T-helper 1 cell (primary cell): ENCODE measurements at places on chromosomes 2 and 18.

DNA sequence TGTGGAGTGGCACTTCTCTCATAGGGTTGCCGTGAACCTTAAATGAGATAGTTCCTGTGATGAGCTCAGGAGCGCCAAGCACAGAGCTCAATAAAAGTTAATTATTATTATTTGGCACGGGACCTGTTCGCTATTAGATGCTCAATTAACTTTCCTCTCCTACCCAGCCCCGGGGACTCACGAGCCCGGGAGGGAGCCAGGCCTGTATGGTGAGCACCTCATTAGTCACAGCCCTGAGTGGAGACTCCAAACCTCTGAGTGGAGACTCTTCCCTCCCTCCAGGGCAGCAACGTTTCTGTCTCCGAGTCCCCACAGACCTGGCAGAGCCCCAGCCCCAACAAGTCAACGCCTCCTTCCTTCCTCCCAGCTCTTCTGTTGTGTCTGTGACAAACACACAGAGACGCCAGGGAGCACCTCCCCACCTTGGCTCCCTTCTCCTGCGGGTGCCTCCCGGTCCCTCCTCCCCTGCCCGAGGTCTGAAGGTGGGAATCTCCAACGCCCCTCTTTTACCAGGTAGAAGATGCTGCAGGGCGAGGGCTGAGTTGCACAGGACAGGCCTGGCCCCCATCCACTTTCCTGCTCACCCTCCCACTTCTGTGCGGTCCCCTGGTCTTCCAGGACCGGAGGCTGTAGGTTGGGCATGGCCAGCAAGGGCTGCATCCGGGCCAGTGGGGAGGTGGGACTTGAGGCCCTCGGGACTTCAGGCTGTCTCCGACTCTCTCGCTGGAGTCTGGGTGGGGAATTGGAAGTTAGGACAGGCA lies 52.7 kb upstream of the ODC1 start:
- no peak for DNase-seq

DNA sequence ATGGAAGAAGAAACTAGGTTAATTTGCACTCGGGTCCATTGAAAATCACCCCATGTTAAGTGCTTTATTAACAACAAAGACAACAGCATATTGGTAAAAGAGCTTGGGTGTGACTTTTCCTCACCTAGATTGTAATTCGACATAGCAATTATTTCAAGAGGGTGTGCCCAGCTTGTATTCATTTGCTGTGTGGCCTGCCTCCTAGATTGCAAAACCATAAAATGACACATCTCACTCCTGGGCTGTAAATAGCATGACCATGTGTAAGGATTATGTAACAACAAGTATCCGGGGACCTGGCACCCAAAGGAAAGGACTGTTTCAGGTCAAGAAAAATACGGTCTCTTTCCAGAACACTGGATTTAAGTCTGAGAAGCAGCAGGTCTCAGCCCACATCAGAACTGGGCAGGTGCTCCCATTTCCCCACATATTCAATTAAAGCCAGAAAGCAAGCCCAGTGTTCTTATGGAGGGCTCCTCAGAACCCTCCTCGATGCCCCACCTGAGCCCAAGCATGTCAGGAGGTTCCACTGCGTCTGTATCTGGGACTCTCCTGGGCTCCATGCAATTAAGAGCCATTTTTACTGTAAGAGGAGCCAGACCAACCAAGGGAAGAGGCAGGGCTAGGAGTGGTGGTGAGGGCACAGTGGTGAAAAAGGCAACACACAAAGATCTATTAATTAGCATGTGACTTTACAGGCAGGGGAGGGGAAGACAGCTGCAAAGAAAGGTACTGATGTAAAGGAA lies 39.2 kb downstream of the MREG start:
- DNase-seq, result no peak

DNA sequence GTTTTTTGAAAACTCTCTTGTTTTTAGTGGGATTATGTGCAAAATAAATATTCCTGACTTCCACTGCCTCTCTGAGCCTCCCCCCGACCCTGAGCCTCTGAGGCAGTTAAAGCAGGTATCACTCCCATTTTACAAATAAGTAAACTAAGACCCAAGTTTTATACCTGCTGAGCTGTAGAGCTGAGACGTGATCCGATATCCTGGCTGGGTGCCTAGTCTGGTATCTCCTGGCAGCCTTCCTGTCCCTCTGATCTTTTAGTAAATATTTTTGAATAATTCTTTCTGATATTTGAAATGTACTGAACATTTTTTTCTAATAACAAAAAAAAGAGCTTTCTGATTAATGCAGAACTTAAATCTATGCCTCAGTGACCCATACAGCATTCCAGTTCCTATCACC lies 108.3 kb upstream of the NOSTRIN start:
- no peak for DNase-seq

DNA sequence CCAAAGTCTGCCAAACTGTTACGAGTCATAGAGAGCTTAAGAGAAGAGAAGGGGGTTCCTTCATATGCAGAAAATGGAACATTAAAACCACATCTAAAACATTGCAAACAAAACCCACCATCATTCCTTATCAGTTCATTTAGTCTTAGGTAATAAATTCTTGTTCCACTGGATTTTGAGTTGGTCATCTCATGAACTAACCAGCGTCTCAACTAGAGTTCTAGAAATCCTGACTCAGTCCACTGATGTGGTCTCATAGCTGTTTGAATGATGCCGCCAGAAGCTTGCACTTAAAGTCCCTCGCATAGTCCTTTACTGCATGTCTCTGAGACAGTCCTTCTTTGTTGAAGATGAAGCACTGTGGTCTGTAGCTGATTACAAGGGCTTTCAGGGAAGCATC lies 15.0 kb upstream of the CAB39 start:
- no peak for DNase-seq

GRCh38 chr2:142061733-142062132 lies 69.1 kb downstream of the LRP1B start:
- no peak for DNase-seq

GRCh38 chr2:174052584-174052976 lies 87.4 kb upstream of the SP3 start:
- DNase-seq, result no peak

DNA sequence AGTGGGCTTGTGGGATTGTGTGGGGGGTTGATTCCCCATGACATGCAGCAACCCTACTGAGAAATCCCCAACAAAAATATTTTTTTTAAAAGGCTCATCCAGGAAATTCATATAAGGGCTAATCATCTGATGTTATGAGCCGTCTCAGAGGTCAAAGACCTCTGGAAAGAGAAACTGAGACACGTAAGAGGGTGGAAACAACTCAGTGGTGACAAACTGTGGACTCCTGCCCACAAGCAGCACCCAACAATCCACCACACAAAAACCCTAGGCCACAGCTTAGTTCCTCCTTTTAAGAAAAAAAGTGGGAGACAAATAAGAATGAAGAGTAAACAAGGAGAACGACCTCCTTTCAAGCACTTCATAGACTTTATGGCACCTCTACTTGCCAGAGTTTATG lies 1096.1 kb upstream of the NRXN1 start:
- DNase-seq, result no peak

- no peak for DNase-seq
These were observed 6.7 kb downstream of the TMBIM1 start for GRCh38 chr2:218285604-218286003.

- no peak for DNase-seq
These were observed 39.8 kb upstream of the PXDN start for GRCh38 chr2:1784087-1784486.

DNA sequence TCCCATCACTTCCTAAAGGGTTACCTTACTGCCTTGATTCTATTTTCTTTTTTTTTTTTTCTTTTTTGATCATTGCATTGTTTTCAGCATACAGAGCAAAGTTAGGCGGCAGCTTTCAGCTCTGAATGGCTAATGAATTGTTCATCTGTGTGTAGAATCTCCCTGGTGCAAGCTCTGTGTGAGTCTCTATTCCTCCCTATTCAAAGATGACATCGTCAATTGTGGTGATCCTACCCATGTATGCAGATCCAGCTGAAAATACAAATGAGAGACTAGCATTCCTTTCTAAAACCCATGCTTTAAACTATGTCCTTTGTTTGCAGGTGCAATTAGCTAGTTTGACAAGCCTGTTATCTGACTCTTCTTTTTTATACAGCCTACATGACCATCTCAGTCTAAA lies 539.0 kb downstream of the ARHGAP15 start:
- no peak for DNase-seq

DNA sequence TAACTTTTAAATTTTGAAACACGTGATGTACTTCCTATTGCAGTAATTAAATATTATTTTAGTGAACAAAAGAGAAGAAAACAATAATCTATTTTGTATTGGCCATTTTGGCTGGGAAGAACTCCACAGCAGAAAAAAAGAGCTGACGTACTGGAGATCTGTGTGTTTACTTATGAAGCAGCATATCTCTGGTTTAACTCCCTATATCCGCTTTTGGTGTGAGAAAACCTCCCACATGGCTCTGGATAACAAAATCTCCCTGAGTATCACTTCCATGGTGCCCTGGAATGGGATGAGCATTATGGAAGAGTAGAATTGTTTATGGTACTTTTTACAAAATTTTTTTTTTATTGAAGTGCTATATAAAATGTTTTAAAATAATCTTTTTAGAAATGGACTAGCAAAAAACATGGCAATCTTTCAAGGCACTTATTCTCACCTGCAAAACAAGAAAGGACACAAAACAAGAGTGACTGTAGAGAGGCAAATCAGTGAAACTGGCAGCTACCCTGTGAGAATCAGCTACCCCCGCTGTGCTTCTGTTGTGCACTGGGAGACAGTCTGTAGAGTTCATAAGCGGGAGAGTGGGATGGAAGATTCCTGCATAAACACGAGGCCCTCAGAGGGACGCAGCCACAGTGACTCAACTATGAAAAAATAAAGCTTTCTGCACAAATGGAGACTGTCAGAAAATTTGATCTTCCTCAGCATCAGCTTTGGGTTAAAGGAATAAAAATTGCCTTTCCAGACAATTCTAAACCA lies 762.2 kb upstream of the HS6ST1 start:
- no peak for DNase-seq

DNA sequence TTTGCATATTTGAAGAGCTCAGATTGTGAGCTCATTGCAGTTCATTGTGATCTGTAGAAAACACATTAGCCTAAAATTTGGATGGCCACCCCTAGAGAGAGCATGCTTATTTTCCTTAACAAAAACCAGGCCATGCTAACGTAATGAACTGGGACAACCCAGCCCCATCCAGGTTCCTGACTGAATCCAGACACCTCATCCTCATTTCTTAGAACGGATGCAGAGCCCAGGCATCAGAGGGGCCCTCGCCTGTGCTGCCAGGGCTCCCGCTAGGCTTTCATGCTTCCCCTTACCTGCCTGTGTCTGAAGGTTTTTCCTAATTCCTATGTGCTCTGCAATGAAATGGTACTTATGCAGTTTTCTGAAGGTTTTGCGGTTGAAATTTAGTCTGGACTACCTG lies 171.1 kb downstream of the CCDC102B start:
- no peak for DNase-seq

DNA sequence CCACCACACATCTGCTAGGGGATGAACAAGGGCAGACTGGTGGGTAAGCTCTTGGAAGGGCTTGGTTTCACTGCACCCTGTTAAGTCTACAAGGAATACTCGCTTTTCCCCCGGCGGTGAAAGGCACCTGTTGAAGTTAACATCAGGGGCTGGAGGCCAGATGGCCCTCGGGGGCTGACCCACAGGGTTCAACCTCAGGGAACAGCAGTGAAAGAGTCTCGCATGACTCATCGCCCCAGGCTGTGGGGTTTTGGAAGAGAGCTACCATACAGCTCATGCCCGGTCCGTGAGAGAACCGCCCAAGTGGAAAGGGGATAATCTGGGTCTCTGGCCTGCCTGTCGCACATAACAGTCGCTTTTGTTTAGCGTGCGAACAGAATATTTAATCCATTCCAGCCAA lies 748.0 kb downstream of the DPP10 start:
- DNase-seq, result no peak

GRCh38 chr18:37453752-37454151 lies 111.8 kb downstream of the CELF4 start:
- DNase-seq, result no peak

DNA sequence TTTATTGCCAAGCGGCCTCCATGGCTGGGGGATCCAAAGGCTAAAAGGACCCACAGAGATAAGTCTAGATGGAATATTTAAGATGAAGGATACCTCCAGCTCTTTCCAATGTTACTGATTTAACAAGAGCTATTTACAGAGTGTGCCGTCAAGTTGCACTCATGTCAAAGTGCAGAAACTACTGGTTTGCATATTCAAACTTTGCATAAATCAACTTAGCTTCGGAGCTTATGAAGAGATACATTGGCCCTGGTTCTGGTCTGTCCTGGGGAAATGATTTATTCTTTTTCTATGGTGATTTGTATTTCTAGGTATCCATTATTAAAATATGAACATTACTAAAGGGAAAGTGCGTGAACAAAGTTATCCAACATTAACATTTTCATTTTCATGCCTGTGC lies 14.4 kb upstream of the MYO5B start:
- no peak for DNase-seq

GRCh38 chr2:25383806-25384205 lies 42.1 kb upstream of the DNMT3A start:
- no peak for DNase-seq

DNA sequence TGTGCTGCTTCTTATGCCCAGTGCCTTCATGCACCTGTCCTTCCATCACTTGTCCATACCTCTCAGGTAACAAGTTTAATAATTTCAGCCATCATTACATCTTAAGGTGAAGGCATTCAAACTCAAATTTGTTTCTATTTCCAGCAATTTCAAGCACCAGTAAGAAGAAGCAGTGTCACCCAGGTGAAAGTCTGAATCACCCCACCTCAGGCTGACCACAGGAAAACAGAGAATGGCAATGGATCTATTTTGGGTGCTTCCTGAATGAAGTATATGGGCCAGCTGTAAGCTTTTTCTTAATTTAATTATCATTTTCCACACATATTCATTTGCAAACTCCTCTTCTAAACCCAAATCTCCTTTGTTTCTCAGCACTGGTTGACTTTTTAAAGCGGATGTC lies 372.7 kb upstream of the SOX11 start:
- no peak for DNase-seq

DNA sequence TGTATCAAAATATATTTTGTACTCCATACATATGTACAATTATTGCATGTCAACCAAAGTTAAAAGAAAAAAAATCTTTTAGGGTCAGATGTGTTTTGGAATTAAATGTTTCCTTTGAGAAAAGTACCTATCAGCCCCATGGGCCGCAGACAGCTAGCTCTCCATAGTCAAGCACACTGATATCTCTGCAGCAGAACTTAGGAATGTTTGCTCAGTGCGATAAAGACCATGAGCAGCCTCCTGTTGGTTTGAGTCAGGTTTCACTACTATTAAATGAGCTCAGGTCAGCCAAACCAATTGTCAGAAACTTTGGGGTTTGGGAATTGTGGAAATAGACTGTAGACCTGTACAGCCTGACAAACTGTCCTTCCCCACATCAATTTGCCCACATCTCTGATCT lies 33.7 kb downstream of the LCT start:
- no peak for DNase-seq
